ENCODE measurements at places on chromosomes 6 and 20.

GRCh38 chr20:50582092-50582491 lies 71.9 kb downstream of the PTPN1 start:
- no peak for ATAC-seq

DNA sequence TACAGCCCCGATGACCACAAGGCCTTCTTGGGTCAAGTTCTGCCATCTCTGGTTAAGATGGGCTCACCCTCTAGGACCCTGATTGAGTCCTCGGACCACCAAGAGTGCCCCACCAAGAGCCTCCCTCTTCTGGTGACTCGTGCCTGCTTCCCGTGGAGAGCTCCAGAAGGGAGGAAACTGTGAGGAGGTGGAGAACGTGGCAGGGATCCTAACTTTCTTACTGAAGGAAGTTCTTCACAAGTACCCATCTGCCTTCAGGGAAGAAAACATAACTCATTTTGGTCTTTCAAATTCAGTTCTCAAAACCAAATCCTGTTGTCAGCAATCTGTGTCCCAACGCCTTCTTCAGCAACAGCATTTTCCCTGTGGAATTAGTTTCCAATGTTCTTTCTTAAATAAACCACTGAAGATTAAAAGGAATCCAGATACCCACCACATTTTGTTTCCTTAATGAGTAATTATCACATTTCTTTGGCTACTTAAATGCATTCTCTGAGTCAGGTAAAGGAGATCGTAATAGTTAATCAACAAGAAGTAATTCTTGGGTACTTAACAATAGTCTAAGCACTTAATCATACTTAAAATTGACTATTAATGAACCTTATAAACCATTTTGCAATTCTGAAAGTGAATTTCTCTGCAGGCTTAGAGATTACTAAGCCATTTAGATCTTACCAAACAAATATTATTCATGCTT lies 185.8 kb upstream of the SGK1 start:
- no peak for ATAC-seq

GRCh38 chr6:91672201-91672600 lies 1085.3 kb upstream of the MAP3K7 start:
- ATAC-seq = no peak

- no peak for ATAC-seq
Observed at GRCh38 chr20:25668446-25668845, 28.2 kb downstream of the ZNF337 start.

GRCh38 chr6:15950962-15951569 lies 177.8 kb upstream of the MYLIP start:
- ATAC-seq = no peak

GRCh38 chr6:70225055-70225454 lies 77.8 kb downstream of the COL9A1 start:
- ATAC-seq = no peak

DNA sequence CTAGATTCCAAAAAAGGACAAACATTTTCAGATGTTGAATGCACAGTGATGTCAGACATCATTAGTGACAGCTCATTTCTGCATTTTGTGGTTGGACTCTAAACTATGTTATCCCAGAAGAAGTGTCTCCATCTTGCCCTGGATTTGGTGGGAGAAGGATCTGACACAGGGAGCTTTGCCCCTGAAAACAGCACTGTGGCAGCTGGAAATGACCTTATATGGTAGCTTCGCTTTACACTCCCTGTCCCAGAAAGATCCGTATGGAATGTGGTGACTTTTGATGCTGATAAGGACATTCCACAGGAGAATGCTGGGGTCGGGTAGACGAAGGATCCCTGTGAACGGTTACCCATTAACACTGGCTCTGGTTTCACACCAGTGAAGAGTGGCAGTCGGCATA lies 87.2 kb upstream of the EDN1 start:
- no peak for ATAC-seq

GRCh38 chr6:141117874-141118273 lies 1014.9 kb upstream of the GJE1 start:
- ATAC-seq = no peak

DNA sequence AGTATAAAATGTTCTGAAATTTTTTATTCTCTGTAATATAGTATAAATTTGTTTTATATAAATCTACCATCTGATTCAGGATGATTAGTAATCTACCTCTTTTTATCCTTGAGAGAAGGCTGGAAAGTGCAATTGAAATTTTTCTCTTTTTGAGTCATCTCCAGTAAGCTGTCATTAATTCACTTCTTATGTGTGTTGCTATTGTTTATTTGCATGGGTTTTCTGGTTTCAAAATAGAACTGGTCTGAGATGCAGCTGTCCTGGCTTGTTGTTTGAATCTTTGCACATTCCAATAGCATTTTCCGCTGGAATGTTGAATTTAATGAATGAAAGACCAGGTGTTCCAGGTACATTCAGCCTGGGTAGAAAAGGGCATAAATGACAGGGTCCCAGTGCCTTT lies 24.3 kb upstream of the TAB2 start:
- no peak for ATAC-seq

DNA sequence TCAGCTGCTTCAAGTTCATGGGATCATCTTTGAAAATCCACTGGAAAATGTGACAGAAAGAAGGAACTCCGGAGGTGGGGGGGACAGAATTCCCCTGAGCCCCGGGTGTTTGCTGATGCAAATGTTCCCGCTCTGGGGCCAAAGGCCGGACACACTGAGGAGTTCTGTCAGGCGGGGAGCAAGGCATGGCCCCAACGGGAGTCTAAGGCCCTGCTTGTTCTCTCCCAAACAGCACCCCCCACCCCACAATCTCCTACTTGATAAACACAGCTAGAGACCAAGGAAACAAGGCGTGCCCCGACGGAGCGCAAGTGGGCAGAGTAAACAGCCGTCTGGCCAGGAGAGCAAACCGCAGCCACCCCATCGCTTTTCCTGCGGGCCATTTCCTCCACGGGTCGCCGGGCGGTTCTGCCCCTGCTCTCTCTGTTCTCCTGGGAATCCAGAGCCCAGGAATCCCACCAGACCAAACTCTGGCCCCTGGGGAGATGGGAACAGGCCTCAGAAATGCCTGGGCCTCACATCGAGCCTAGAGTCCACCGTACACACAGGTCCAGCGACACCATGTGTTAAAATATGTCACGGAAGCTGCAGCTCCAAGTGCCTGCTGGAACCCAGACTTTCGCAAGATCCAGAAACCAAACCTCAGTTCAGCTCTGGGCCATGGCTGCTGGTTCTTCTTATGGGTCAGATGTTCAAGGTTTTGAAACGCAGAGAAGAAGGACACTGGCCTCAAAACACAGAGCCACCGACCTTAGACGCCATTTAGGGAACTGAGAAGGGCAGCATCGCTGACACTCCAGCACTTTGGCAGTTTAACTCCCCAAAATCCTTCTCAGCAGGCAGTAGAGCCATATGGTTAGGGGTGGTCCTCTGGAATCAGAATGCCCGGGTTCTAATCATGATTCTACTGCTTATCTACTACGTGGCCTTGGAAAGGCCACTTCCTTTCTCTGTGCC lies 104.2 kb downstream of the PREX1 start:
- no peak for ATAC-seq
